ENCODE measurements at places on chromosomes 3 and 15.

DNA sequence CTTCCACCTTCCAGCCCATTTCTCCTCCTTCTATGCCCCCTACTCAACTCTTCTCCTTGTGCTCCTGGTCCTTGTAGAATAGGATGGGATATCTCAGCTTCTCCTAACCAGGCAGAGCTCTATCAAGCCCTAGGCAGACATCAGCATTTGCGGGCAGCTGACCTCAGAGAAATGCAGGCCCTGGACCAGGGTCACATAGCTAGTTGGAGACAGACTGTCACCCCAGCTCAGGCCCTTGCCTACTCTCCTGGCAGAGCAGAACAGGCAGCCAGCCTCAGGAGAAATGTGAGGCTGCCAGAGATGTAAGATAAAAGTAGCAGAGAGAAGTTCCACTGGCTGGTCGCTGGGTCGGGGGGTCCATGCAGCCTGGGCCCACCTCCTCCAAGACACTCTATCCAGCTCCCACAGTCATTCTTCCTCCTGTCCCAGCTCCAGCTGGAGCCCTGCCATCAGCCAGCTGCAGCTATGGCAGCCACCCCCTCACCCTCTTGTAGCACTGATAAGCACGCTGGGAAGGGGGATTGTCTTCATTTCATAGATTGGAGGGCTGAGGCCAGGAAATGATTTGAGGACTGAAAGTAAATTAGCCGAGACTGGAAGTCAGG lies 4.0 kb downstream of the CYP8B1 start:
- no peak for DNase-seq

DNA sequence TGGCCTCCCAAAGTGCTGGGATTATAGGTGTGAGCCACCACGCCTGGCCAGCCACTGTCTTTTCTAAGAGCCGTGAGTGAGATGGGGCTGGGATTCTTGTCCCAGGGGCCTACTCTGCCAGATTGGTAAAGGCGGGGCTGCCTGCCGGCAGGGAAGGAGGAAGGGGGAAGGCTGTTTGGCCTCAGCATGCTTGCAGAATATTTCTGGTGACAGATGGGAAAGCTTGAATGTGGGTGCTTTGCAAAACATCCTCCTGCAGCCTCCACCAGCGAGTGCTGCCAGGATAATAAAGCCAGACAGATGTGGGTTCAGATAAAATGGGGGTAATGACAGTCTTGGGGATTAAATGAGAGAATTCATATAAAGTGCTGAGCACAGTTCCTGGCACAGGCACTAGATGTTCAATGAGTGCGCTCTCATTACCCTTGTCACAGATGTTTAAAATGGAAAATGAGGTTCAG lies 19.8 kb upstream of the ACOX2 start:
- DNase-seq = no peak

DNA sequence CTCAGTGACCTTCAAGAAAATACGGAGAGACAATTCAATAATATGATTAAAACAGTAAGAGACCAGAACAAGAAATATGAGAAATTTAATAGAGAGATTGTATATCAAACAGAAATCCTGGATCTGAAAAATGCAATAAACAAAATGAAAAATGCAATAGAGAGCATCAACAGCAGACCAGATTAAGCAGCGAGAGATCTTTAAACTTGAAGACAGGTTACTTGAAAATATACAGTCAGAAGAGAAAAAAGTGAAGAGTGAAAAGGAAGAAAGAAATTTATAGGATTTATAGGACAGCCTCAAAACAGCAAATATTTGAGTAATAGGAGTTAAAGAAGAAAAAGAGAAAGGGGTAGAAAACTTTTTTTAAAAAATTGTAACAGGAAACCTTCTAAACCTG lies 813.9 kb upstream of the GRM7 start:
- DNase-seq = no peak

GRCh38 chr15:35549567-35549966 lies 3.6 kb upstream of the DPH6 start:
- DNase-seq = no peak
